ENCODE measurements at places on chromosomes 1 and 21. TPM values are rescaled to one million over a fixed set of nuclear protein-coding genes. Genes with fewer than 3 reads are reported as not detected.

DNA sequence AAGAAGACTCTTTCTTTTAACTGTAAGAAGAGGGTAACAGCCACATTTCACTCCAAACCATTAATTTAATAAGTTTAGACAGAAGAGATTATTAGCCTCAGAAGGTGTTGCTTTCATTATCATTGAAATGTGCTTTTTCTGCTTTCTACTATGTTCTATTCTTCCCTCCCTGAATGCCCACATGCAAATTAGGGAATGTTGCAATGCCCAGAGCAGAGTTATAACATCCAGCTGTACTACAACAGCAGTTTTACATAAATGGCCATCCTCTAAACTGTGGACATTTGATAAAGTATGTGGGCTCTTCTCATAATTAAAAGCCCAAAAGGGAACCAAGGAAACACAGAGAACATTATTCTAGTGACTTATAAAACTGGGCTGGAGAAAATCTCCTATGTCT lies 82.2 kb upstream of the SOD1 start:
- no peaks in the 10 kb centered on the region for H3K36me3 ChIP-seq
- no peak overlapping the region for H3K27ac ChIP-seq

- no peak overlapping the region for H3K4me3 ChIP-seq
- H3K27ac ChIP-seq: no peak overlapping the region
- no peak for DNase-seq
- no peaks in the 10 kb centered on the region for H3K4me1 ChIP-seq
- H3K27me3 ChIP-seq: no peaks in the 10 kb centered on the region
Observed at GRCh38 chr21:15433091-15433490, 296.7 kb upstream of the USP25 start.

DNA sequence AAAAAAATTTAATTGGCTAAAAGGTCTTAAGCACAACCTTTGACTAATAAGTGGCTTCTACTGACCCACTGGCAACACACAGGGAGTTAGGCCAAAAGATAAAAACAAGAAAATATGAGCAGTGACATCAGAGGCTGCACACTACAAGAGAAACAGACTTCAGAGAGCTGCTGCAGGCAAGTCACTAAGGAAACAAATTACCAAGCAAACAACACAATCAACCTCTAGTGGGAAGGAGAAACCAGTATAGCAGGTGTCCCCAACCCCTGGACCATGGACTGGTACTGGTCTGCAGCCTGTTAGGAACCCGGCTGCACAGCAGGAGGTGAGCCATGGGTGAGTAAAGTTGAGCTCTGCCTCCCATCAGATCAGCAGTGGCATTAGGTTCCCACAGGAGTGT lies 20.8 kb upstream of the ENSA start:
- peaks cover 39% of the 10 kb centered on the region for H3K36me3 ChIP-seq
- H3K4me3 ChIP-seq: no peak overlapping the region
- H3K4me1 ChIP-seq: no peaks in the 10 kb centered on the region
- H3K27me3 ChIP-seq: no peaks in the 10 kb centered on the region
- H3K27ac ChIP-seq: no peak overlapping the region

GRCh38 chr1:232962761-232963745 lies 12.6 kb downstream of the NTPCR start:
- peak overlapping the region; percentile 15 for H3K27ac ChIP-seq
- no peaks in the 10 kb centered on the region for H3K36me3 ChIP-seq
- no peak for DNase-seq
- H3K27me3 ChIP-seq: no peaks in the 10 kb centered on the region
- H3K4me3 ChIP-seq: peak overlapping the region; percentile 1

DNA sequence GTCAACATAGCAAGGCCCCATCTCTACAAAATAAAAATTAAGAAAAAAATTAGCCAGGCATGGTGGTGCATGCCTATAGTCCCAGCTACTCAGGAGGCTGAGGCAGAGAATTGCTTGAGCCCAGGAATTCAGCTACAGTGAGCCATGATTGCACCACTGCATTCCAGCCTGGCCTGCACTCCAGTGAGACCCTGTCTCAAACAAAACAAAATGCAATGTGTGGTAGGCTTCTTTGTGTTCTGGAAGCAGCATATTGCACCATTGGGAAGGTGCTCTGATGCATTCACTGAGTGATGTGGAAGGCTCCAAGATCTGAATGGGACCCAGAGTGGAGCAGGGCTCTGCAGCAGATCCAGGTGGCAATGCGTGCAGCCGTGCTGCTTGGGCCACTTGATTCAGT lies 99.6 kb upstream of the COG2 start:
- H3K27ac ChIP-seq: no peak overlapping the region
- no peaks in the 10 kb centered on the region for H3K27me3 ChIP-seq
- DNase-seq: no peak
- no peak overlapping the region for H3K4me3 ChIP-seq
- no peaks in the 10 kb centered on the region for H3K36me3 ChIP-seq
- H3K4me1 ChIP-seq: no peaks in the 10 kb centered on the region

DNA sequence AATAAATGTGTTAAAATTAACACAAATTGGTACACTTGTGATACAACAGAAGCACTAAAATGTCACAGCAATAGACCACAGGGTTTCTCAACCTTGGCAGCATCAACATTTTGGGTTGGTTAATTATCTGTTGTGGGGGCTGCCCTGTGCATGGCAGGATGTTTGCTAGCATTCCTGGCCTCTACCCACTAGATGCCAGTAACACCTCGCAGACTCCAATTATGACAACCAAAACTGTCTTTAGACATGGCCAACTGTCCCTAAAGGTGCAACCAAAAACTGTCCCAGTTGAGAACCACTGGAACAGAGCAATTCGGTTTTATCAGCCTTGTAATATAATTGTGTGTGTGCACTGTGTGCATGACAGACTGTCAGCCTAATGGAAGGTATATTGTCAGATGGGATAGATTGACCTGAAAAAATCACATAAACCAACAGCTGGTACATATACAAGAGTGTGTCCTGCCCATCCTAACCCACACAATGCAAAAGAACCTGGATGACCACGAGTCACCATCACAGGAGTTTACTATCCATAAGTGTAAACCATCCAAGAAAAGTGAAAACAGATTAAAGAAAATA lies 13.5 kb upstream of the ERG start:
- DNase-seq: no peak
- no peaks in the 10 kb centered on the region for H3K27me3 ChIP-seq
- H3K4me1 ChIP-seq: no peaks in the 10 kb centered on the region

DNA sequence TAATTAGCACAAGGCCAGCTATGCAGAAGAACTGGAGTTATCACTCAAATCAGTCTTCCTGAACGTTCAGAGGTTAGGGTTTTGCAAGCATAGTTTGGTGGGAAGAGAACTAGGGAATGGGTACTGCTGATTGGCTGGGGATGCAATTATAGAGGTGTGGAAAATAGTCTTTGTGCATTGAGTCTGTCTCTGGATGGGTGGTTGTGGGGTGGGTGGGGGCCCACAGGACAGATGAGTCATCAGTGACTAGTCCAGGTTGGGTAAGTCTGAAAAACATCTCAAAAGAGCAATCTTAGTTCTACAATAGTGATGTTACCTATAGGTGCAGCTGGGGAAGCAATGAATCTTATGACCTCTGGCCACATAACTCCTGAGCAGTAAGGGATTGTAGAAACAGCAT lies 89.7 kb upstream of the HMCN1 start:
- H3K4me1 ChIP-seq: peaks cover 34% of the 10 kb centered on the region
- no peak overlapping the region for H3K27ac ChIP-seq
- H3K4me3 ChIP-seq: no peak overlapping the region
- no peaks in the 10 kb centered on the region for H3K27me3 ChIP-seq
- no peaks in the 10 kb centered on the region for H3K36me3 ChIP-seq

DNA sequence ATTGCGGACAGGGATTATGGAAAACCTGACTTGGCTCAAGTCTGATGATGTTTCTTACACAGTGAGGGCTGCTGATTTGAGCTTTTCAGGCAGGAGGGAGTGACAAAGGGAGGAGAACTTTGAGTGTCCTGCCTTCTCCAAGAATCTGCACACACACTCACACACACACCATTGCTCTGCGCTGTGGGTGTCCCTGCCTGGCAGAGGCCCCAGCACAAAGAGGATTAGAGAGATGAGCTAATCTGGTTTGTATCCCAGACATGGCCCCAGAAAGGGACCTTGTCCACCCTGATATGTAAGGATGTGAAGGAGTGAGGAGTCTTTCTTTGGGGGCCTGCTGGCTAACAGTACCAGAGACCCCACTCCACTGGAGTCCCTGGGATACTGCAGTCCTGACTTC lies 5.9 kb upstream of the WNT2B start:
- no peak overlapping the region for H3K4me3 ChIP-seq
- no peak for DNase-seq
- H3K27ac ChIP-seq: peak overlapping the region; percentile 75
- no peaks in the 10 kb centered on the region for H3K36me3 ChIP-seq
- no peaks in the 10 kb centered on the region for H3K27me3 ChIP-seq

GRCh38 chr1:53046930-53047329 lies 15.1 kb upstream of the PODN start:
- H3K36me3 ChIP-seq: peaks cover 19% of the 10 kb centered on the region
- no peak overlapping the region for H3K27ac ChIP-seq
- H3K4me1 ChIP-seq: peaks cover 17% of the 10 kb centered on the region

- peaks cover 57% of the 10 kb centered on the region for H3K4me1 ChIP-seq
- DNase-seq: no peak
- H3K27me3 ChIP-seq: no peaks in the 10 kb centered on the region
- peaks cover 87% of the 10 kb centered on the region for H3K36me3 ChIP-seq
- peak overlapping the region; percentile 94 for H3K27ac ChIP-seq
Observed at GRCh38 chr1:156478250-156478627, 22.3 kb downstream of the MEF2D start.

DNA sequence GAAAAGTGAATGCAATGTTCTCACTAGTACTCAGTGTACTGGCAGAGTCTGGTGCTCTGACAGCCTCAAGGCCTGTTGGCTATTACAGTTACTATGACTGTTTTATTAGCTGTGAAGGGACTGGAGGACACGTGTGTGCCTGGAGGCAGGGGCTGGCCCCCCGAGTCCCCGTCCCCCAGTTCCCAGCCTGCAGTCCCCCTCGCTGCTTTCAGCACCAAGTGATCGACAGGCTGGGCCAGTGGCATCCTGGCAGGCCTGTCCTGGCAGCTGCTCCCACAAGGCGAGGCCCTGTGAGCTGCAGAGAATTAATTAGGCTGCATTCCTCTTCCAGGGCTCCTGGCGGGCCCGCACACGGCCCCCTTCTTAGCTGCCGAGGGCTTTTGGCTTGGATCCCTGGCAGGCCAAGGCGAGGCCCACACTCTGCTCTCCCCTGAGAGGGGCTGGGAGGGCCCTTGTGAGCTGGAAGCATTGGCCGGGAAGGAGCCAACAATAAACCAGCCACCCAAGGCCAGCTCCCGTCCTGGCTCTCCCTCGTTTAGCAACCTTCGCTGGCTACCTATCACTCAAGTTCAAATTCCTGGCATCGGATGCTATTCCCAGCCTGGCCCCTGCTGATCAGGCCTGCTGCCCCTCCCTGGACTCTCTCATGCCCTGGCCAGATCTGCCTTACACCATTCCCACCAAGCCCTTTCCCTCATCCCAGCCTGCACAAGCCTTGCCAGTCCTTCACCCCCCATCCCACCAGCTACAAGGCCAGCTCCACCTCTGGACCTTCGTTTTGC lies 9.8 kb downstream of the EDN2 start:
- H3K27me3 ChIP-seq: no peaks in the 10 kb centered on the region
- H3K27ac ChIP-seq: peak overlapping the region; percentile 39
- no peaks in the 10 kb centered on the region for H3K36me3 ChIP-seq
- no peak for DNase-seq
- no peak overlapping the region for H3K4me3 ChIP-seq

- no peak overlapping the region for H3K27ac ChIP-seq
- H3K4me1 ChIP-seq: no peaks in the 10 kb centered on the region
- no peaks in the 10 kb centered on the region for H3K36me3 ChIP-seq
- DNase-seq: no peak
Observed at GRCh38 chr1:198630863-198631262, 8.0 kb upstream of the PTPRC start.

- H3K27me3 ChIP-seq: no peaks in the 10 kb centered on the region
- H3K27ac ChIP-seq: no peak overlapping the region
- H3K4me3 ChIP-seq: no peak overlapping the region
- no peak for DNase-seq
Observed at GRCh38 chr1:244952940-244953339, 88.6 kb upstream of the HNRNPU start.

DNA sequence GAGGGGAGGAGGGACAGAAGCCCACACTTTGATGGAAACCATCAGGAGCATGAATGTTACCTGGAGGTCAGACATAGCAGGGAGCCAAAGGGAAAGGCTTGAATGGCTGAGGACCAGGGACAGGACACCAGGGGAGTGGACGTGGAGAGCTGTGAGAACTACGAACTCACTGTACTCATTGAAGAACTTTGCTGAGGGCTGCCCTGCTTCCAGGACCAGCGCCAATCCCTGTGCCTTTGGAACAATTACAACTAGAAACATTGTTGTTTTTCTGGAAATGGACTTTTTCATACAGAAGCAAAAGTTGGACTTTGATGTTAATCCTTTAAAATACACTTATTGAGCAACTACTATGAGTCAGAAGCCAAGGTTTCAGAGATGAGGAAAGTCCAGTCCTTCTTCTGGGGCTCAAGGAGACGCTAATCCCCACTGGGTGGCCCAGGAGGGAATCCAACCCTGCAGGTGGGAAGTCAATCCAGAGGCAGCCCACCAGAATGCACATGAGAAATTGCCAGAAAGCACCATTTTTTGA lies 12.9 kb downstream of the TSPAN2 start:
- no peaks in the 10 kb centered on the region for H3K4me1 ChIP-seq
- DNase-seq: no peak
- no peak overlapping the region for H3K27ac ChIP-seq
- H3K27me3 ChIP-seq: no peaks in the 10 kb centered on the region

DNA sequence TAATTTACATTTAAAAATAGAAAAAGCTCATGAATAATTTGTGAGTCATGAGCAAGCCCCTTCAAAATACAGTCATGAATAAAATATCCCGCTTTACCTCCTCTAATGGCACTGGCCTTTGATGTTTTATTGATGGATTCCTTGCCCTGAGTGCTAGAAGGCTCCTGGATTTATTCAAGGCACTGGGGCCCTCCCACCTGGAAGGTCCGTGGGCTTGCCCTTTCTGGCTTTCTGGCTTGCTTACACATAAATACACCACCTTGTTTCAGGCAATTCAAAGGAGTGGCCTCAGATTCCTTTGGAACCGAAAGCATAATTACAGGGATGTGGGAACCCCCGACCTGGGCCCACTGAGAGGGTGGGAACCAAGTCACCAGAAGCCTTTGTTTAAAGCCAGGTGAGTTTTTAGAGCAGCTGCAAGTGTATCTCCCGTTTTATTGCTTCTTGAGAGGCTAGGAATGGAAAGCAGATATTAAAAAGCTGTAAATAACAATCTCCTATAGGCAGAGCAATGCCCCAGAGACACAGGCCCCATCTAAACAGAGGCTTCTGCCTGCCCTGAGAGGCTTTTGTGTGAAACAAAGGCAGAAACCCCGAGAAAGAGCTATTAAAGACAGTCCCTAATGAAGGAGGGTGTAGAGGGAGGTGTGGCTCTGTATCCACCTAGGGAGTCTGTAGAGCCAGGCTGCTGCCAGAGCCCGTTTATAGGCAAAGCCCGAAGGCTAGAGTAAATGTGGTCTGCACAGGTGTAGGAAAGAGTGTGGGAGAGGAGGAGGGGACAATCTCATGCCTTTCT lies 126.4 kb downstream of the FAM78B start:
- H3K27me3 ChIP-seq: no peaks in the 10 kb centered on the region
- no peaks in the 10 kb centered on the region for H3K4me1 ChIP-seq
- no peak for DNase-seq
- no peak overlapping the region for H3K4me3 ChIP-seq

CELA3A gene
- not detected for total RNA-seq

ITPKB gene
- 31.7 TPM for total RNA-seq

CFHR4 gene
- not detected for total RNA-seq

C4BPB gene
- not detected for total RNA-seq

AIRE gene
- total RNA-seq: 0.25 TPM

KCNE2 gene
- total RNA-seq: not detected

TMEM82 gene
- not detected for total RNA-seq

BATF3 gene
- 7.9 TPM for total RNA-seq

RIIAD1 gene
- not detected for total RNA-seq

MATN1 gene
- total RNA-seq: 0.49 TPM

All from vagina (tissue), 2 donors.